ENCODE measurements at places on chromosomes 5 and 9. TPM values are rescaled to one million over a fixed set of nuclear protein-coding genes. Genes with fewer than 3 reads are reported as not detected.

Gene RANBP3L
- not detected for total RNA-seq

Gene NINJ1
- total RNA-seq = 21.5 TPM

Gene RASGRF2
- 9.1 TPM for total RNA-seq

Gene SCGB3A2
- total RNA-seq = not detected

Gene SPINK6
- not detected for total RNA-seq

Gene EXD3
- 14.0 TPM for total RNA-seq

Gene TAF1L
- under 0.01 TPM for total RNA-seq

Gene SHC3
- total RNA-seq = 61.4 TPM

Gene LPAR1
- 220 TPM for total RNA-seq

Gene CDC25C
- 13.7 TPM for total RNA-seq

Gene PCDHGB1
- total RNA-seq = 4.4 TPM

Gene AK1
- 85.0 TPM for total RNA-seq

Gene MED22
- 21.5 TPM for total RNA-seq

Gene CLIC3
- 5.8 TPM for total RNA-seq

Gene AHRR
- 86.8 TPM for total RNA-seq

Gene MSMP
- 1.2 TPM for total RNA-seq

Gene EQTN
- not detected for total RNA-seq

Gene TIMD4
- total RNA-seq = not detected

Gene SLC1A3
- 8.3 TPM for total RNA-seq

Gene AP3B1
- total RNA-seq = 55.6 TPM

Gene GPR151
- total RNA-seq = not detected

Gene ADAMTS6
- total RNA-seq = 52.8 TPM

Gene PHF24
- under 0.01 TPM for total RNA-seq

Gene ROR2
- total RNA-seq = 20.9 TPM

Gene PRDM9
- total RNA-seq = not detected

Gene OLFM1
- 4.9 TPM for total RNA-seq

Gene LTC4S
- total RNA-seq = not detected

Gene TMC1
- total RNA-seq = not detected

Gene SLC6A7
- not detected for total RNA-seq

Gene C6
- total RNA-seq = not detected

Gene MARCHF11
- total RNA-seq = not detected

Gene PCDHA9
- under 0.01 TPM for total RNA-seq

Gene FYB1
- total RNA-seq = under 0.01 TPM

Gene STC2
- 113 TPM for total RNA-seq

Gene NR2F1-AS1
- 31.4 TPM for total RNA-seq

Gene SMIM33
- not detected for total RNA-seq

Gene CORO2A
- total RNA-seq = 0.33 TPM

Gene SOX30
- total RNA-seq = under 0.01 TPM

Gene LURAP1L
- total RNA-seq = 63.7 TPM

Gene RIGI
- total RNA-seq = 9.4 TPM

Gene ZNF462
- total RNA-seq = 17.0 TPM

Gene LCN9
- not detected for total RNA-seq

Gene CTSV
- total RNA-seq = 1.5 TPM

Gene SREK1
- 55.9 TPM for total RNA-seq

Gene IRX2
- 2.0 TPM for total RNA-seq

Gene FNIP1
- total RNA-seq = 88.3 TPM

Gene PCDHA12
- total RNA-seq = not detected

Gene TNC
- 85.3 TPM for total RNA-seq

Gene DBH
- total RNA-seq = not detected

Gene LCN15
- not detected for total RNA-seq

Gene SVEP1
- 150 TPM for total RNA-seq

Gene PCDHA2
- 0.17 TPM for total RNA-seq

All from smooth muscle cell of trachea (primary cell).